ENCODE measurements at places on chromosomes 4 and X.

DNA sequence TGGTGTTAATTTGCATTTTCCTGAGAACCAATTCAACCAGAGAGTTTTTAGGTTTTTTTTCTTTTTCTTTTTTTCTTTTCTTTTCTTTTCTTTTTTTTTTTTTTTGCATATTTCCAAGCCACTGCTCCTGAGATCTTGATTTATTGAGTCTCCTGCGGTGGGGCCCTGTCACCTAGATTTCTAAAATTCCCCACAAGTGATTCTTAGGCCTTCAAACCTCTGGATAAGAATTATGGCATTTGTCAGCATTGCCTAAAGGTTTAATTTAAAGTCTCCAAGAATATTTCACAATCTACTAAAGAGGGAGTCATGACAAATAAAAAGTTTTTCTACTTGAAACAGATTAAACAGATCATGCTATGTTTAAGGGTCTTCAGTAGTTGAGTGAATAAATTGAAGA is 84.9 kb downstream of the GAB1 start:
- DNase-seq, result no peak

DNA sequence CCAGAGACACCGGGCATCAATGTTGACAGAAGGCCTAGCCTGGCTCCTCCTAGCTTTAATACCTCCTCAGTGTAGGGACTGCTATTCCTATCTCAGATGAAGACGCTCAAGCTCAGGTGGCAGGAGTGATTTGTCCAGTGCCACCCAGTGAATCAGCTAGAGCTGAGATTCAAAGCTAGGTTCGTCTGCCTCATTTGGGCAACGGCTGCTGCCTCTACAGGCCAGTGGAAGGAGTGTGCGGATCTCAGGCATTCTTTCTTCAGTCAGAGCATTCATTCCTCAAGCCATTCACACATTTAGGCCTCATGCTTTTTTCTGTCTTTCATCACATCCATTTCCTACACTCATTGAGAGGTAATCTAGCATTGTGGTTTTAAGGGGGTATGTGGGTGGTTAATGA is 7.3 kb downstream of the TSR2 start:
- DNase-seq, result no peak

- DNase-seq, result no peak
Observed at GRCh38 chr4:170193496-170193895, 103.7 kb upstream of the AADAT start.

DNA sequence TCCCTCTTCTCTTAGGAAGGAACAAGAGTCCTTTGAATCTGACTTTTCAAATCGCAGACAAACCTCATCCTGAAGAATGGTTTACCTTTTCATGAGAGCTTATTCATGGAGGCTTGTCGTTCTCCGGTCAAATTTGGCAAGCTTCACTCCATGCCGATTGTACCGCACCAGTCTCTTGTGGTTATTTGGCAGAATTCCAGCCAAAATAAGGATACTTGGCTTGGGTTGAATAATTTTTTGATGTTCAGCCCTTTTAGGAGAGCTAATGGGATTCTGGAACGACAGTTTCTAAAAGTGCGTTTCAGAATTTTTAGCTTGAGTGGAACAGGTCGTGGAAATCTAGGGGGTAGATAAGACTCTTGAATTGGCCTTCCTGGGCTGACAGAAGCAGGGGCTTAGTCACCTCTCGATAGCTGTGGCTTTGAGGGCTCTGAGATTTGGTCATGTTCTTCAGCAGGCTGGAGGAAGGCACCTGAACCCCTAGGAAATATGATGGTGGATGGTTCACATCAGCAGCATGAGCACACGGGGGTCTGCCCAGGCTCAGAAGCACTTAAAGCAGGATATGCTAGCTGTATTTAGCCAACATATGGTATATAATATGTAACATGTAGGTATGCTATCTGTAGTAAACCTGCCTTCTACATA is 1.5 kb downstream of the KLHL2 start:
- no peak for DNase-seq

DNA sequence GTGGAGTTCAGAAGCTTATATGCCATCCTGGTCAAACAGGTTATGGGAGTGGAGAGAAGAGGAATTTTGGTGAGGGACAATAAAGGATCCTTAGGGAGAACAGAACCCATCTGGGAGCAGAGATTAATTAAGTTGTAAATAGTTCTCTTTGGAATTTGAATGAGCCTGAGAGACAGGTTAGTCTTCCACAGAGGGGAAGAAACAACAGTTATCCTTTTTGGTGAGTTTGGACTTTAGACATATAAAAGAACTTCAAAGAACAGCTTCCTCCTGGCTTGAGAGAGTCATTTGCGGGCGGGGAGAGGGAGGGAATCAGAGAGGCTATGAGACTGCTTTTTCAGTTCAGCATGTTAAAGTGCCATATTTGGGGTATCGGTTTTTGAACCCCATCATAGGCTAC is 793.3 kb upstream of the MAGEB2 start:
- DNase-seq, result no peak

GRCh38 chr4:175271010-175271630 is 353.0 kb downstream of the ADAM29 start:
- DNase-seq, result no peak

- DNase-seq, result no peak
Observed at GRCh38 chr4:53744446-53745160, 153.3 kb upstream of the LNX1 start.

DNA sequence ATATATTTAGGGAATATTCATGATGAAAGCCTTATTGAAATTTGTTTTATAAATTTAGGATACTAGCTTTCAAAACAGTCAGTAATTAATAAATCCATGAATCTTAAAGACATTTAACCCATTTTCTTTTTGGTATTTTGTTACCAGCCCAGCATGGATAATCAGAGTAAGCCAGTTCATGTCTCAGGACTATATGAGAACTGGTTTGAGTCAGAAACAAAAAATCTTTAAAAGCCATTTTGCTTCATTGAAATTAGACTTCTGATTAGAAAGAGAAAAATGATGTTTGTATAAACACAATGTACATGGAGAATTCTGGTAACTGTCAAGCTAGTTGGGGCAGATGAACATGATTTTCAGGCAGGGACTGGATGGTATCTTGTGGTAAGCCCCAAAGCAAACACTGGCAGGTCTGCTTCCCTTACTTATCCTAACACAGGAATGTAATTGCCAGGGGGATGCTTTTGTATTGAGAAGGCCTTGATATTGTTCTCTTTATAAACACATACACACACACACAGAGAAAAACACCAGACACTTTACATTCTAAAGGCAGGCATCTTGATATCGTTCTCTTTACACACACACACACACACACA is 9.4 kb downstream of the ARHGAP10 start:
- peak; percentile 18 for DNase-seq

DNA sequence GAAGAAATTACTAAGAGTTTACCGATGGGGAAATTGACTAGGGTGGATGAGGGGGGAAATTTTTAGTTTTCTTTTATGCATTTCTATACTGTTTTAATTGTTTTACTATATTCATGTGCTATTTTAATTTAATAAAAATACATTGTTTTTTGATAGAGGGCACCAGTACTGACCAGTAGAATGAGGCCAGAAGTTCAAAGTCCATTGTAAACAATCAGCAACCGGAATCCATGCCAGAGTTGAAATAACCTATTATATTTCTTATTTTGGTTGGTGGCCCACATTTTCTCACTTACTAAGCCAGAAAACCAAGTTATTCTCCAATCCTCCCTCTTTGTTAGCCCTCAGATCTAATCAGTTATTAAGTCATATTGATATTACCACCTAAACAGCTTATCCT is 595.9 kb downstream of the SMARCA1 start:
- DNase-seq, result no peak

DNA sequence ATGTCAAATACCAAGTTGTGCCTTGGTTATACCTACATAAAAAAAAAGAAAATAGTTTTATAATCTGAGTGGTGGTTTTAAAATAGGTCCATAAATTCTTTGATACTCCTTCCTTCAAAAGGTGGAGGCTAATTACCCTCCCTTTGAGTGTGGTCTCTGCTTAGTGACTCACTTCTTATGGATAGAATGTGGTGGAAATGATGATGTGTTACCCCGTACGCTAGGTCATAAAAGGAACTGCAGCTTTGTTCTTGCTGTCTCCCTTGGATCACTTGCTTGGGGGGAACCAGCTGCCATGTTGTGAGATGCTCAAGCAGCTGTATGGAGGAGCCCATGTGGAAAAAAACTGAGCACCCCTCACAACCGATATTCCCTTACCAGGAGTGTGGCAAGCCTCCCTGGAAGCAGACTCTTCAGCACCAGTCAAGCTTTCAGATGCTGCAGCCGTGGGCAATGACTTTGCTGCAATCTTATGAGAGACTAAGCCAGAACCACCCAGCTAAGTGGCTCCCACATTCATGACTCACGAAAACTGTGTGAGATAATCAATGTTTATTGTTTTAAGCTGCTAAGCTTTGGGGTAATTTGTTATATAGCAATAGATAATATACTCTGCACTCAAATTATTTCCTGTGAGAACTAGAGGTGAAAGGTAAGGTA is 195.0 kb upstream of the GATB start:
- DNase-seq, result no peak

- no peak for DNase-seq
Observed at GRCh38 chr4:10347815-10348214, 109.4 kb downstream of the ZNF518B start.

DNA sequence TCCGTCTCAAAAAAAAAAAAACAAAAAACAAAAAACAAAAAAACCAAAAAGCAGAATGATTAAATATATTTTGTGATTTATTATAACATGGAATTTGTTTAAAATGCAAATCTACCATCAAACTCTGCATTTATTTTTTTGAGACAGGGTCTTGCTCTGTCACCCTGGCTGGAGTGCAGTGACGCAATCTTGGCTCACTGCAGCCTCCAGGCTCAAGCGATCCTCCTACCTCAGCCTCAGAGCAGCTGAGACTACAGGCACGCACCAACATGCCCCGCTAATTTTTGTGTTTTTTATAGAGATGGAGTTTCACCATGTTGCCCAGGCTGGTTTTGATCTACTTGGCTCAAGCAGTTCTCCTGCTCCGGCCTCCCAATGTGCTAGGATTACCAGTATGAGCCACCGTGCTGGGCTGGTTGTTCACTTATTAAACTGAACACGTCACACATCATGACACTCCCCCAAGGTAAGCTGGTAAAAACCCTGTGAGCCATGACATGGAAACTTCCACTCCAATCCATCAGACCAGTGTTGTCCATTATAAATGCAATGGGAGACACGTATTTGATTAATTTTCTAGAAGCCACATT is 45.7 kb downstream of the RBM47 start:
- DNase-seq, result no peak

DNA sequence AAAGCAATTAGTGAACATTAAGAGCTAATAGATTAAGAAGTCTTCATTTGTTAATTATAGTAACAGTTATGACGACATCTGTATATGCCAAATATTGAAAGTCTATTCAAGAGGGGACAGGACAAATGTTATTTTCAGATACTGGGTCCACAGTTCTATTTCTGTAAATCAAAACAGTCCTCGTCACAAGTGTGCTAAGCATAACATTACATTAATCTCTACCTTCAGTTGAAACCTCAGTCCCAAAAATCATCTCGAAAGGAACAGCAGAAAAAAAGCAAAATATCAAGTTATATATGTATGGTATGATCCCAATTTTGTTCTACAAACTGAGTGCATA is 70.3 kb downstream of the APBB2 start:
- no peak for DNase-seq

DNA sequence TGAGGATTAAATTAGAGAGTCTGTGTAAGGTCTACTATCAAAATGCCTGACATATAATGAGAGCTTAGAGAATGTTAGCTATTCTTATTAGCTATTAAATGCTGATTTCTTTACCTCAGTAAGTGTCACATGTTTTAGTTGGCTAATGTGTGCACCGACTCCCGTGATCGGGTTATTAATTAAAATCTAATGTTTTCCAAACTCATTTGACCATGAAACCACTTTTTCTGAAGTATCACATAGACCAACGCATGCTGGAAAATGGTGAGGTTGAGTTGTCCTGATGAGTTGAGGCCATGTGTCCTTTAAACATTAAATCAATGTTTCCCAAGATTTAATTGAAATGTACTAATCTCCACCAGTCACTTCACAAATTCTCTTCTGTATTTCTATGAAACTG is 84.8 kb upstream of the C1QTNF7 start:
- DNase-seq, result no peak

DNA sequence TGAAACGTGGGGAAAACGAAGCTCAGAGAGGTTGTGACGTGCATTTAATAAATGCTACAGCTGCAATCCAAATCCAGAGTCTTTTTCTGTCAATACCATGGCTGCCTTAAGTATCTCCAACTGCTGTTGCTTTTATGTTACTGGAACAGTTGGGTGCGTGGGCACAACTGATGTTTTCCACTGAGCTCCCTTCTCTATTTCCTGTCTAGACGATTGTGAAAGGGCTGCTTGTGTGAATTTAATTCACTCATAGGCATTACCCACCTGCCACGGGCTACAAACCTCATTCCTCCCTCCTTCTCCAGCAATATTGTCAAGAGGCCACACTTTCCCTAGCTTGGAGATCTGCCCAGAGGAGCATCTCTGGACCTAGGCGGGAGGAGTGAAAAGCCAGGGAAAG is 526.0 kb downstream of the MID1IP1 start:
- DNase-seq, result no peak

GRCh38 chrX:73446831-73447230 is at the start of gene CDX4:
CDX4 (plus strand) TSS chrX:73447053; CDS start chrX:73447254, 201 bp downstream.
- no peak for DNase-seq

- DNase-seq, result no peak
Observed at GRCh38 chr4:181264893-181265292, 978.3 kb upstream of the TENM3 start.

DNA sequence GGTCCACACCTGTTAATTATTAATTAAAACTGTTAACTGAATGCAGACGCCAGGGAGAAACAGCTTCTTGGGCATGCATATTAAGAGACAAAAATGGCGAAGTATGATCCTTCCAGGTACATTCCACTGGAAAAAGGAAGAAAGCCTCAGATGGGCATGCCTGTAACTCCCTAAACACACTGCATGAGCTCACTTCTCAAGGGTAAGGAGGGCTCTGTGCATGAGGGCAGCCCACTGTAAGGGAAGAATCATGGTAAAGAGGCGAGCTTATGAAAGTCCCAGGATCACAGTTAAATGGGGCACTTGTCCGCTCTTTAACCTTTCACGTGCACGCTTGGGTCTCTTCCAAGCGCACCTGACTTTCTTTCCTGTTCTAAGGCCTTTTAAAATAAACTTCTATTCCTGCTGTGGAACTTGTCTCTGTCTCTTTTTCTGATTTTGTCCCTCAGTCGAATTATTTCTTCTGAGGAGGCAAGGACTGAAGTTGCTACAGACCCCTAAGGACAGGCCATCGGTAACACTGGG is 321.7 kb downstream of the PPP1R2C start:
- DNase-seq, result no peak

GRCh38 chrX:19955306-19955705 is 35.6 kb downstream of the BCLAF3 start:
- DNase-seq, result no peak

DNA sequence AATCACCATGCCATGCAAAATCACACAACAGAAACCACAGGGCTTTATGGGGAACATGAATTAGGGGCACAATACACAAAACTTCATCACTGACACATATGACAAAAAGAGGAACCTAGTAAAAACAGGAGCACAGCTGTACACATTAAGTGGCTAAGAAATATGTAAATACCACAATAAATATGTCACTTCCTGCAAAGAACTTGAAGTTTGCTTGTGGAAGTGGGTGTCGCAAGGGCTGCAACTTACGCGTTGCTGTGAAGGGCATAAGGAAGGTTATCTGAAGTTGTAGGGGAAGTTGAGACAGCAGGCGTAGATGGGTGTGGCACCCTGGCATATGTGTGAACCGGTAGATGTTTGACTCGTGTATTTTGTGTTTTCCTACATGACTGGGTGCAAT is 42.4 kb downstream of the CLCN4 start:
- no peak for DNase-seq

Measured in AG20443 (cell line).